ENCODE measurements at places on chromosomes 12 and 14.

GRCh38 chr12:67026487-67027246 lies 242.5 kb upstream of the CAND1 start:
- DNase-seq = no peak

DNA sequence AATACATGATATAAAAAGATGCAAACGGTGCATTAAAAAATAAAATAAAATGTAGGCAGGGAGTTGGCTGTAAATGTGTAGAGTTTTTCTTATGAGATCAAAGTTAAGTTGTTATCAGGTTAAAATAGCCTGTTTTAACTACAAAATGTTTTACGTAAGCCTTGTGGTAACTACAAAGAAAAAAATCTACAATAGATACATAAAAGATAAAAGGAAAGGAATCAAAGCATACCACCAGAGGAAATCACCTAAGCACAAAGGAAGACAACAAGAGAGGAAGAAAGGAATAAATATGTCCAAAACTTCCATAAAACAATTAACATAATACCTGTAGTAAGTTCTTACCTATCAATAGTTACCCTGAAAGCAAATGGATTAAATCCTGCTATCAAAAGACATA lies 12.2 kb downstream of the NELL2 start:
- no peak for DNase-seq

GRCh38 chr14:29601616-29602015 lies 326.0 kb downstream of the PRKD1 start:
- peak; percentile 21 for DNase-seq

DNA sequence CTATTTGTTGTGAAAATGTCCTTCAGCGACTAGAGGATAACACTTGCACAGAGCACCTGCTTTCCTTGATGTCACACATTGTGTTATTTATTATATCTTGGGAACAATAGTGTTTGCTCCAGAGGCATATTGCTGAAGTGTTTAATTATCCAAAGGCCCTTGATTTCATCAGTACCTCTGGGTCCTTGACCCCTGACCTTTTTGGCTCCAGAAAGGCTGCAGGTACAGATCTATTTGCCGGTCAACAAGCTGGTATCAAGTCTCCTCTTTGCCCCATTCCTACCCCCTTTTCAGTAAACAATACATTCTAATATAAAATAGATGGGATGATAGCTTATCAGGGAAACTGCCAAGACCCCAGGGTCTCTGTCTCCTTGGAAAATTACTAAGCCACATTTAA lies 206.8 kb downstream of the DACT1 start:
- DNase-seq = no peak

DNA sequence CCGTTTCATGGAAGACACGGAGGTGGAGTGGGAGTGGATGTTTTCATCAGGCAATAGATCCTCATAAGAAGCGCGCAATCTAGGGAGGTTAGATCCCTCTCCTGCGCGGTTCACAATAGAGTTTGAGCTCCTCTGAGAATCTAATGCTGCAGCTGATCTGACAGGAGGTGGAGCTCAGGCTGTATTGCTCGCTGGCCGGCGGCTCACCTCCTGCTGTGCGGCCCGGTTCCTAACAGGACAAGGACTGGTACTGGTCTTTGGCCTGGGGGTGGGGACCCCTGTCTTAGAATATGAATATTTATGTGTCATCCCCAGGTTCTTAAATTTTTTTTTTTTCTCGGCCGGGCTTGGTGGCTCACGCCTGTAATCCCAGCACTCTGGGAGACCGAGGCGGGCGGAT lies 36.7 kb downstream of the PRICKLE1 start:
- no peak for DNase-seq

All from foreskin fibroblast (primary cell).